ENCODE measurements at places on chromosomes 5 and 9.

DNA sequence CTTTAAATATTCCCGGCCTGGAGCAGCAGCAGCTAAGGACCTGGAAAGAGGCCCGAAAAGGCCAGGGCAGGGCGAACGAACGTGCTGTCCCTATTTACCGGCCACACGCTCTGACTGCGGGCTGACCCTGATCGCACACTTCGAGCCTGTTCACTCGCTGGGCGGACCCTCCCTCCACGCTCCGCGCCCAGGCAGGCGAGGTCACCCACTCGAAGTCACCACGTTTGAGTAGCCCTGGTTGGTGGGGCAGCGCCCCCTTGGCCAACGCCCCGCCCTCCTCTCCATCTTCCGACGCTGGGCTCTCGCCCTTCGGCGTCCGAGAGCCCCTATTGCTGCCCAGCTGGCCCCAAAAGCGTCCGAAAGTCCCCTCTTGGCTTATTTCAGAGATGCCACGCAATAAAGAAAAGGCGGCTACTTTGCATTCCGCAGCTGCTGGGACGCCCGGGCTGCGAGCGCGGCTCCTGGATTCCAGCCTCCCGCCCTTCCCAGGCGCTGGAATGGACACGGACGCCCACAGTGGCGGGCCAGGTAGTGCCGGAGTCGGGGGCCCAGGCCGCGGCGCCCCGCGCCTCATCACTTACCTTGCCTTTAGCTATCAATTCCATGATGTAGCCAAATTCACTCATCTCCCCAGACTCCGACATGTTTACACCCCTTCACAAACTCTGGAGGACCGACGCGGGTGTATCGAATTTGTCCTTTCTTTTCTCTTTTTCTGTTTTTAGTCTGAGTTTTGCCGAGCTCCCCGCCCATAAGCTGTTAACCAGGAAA lies 9.9 kb upstream of the TRIM36 start:
- DNase-seq, result no peak

DNA sequence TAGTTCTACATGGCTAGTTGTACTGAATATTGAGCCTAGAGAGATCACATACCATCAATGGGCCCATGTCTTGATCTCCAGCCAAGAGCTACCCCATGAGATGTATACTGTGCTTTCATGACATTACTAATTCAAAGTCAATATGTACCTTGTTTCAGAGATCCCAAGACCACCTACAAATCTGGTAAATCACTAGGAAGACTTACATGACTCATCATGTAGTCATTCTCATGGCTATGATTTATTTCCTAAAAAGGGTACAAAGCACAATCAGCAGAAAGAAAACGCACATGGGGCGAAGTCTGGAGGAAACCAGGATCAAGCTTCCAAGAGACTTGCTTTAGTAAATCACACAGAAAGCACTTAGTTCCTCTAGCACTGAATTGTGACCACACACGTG lies 103.0 kb downstream of the PCSK5 start:
- no peak for DNase-seq

- DNase-seq, result peak; percentile 3
Measured at GRCh38 chr5:135134691-135135381, 100.8 kb upstream of the PITX1 start.

GRCh38 chr5:98927242-98927988 lies 1.4 kb downstream of the CHD1 start:
- DNase-seq, result peak; percentile 71

DNA sequence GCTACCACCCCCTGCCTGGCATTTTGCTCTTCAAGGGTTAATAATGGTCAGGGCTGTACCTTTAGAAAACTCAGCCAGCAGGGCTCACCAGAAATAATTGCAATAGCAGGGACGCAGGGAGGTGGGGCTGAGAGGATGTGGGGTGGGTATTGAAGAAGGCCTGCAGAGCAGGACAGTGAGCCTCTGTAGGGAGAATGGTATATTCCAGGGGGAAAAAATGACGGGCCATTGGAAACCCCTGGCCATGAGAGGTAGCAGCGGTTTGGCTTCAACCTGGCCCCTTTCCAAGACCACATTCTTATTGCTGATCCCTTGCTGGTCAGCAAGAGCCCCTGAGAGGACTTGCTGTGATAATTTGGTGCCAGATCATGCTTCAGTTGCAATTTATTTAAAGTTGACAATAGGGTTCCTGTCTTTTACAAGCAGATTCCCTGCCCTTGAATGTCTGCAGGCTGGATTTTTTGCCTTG lies 36.7 kb upstream of the CTNNA1 start:
- DNase-seq, result no peak

GRCh38 chr5:68725905-68726683 lies 367.7 kb upstream of the SLC30A5 start:
- DNase-seq, result no peak

DNA sequence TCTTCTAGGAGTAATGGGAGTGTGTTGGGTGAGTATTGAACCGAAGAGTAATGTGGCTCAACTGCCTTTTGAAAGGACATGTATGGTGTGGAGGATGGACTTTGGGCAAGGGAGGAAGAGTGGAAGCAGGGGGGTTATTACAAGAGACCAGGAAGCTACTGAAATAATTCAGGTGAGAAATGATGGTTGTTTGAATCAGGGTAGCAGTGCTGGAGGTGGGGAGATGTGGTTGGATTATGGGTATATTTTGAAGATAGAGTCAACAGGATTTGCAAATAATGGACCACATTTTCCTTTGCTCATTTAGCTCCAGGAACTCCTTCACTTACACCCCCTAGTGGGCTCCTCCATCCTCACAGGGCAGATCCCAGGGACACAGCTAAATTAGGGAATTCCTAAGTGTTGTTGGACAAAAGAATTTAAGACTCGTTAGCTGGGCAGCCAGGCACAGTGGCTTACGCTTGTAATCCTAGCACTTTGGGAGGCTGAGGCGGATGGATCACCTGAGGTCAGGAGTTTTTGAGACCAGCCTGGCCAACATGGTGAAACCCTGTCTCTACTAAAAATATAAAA lies 1.2 kb upstream of the SLC4A9 start:
- no peak for DNase-seq

DNA sequence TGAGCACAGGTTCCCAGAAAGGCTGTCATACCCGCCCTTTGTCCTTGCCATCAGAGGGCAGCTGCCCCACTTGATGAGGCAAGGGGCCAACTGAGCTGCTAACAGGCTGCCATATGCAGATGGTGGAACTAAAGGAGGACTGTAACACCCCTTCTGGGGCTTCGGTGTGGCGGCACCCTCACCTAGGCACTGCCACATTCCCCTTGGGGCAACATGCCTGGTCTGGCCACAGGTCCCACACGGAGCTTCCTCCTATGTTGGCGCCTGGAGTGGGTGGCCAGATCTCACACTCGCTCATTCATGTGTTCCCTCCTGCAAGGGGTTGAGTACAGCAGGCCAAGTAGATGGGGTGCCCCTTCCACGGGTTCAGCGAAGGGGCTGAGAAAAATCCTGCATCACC lies 777.4 kb upstream of the CHD1 start:
- DNase-seq, result no peak

- no peak for DNase-seq
Measured at GRCh38 chr9:127189628-127190027, 67.2 kb upstream of the ANGPTL2 start.

- no peak for DNase-seq
Measured at GRCh38 chr9:87818308-87818707, 64.4 kb upstream of the SPATA31E1 start.

GRCh38 chr5:41636605-41637004 lies 126.2 kb upstream of the PLCXD3 start:
- DNase-seq, result no peak

DNA sequence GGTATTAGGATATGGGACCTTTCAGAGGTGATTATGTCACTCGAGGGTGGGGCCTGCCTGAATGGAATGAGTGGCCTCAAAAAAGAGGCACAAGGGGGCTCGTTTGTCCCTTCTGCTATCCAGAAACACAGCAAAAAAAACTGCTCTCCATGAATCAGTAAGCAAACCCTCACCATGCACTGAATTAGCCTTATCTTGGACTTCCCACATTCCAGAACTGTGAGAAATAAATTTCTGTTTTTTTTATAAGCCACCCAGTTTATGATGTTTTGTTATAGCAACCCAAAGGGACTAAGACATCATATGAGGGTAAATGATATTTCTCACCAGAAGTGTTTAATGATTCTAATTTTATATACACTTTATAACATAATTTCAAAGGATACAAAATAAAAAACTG lies 476.6 kb upstream of the EDIL3 start:
- DNase-seq, result no peak

DNA sequence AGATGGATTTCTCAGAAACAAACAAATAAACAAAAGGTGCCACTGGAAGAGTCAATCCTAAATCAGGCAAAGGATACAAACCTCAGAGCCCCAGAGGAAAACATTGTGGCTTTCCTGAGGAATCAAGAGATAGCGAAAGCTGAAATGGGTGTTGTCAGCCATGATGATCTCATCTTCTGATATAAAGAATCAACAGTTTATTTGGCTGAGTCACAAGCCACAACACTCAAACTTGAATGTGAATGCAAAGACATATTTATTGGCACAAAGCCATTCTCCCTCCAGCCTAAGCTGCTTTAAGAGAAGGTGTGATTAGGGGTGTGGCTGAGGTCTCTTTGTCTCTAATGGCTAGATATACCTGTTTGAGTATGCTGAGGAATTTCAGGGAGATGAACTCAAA lies 73.3 kb upstream of the NREP start:
- DNase-seq, result no peak

DNA sequence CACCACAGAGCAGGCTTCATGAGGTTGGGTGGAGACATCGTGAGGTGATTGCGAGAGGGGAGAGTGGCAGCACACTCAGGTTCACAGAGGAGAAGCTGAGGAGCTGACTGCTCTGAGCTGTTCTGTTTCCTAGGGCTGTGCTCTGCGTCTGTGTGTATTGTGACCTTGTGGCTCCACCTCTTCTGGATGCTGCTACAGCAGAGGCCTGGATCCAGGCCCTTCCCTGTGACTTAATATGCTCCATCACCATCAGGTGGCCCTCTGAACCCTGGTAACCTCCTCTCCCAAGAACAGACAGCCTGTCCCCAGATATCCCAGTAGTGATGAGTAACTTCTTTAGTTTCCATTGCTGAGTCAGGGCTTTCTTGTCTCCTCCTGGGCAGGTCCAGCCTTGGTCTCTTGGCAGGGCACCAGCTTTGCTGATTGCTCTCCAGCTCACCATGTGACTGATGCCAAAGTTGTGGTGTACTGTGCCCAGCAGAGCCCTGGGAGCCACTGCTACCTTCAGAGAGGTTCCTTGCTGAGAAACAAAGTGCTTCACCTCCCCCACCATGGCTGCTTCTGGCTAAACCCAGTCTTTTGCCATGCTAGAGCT lies 212.8 kb upstream of the CHD1 start:
- no peak for DNase-seq

GRCh38 chr9:20200581-20200980 lies 411.7 kb upstream of the SLC24A2 start:
- no peak for DNase-seq

GRCh38 chr5:96506376-96506775 lies 73.3 kb upstream of the PCSK1 start:
- DNase-seq, result no peak

Data from activated naive CD4-positive, alpha-beta T cell treated with anti-CD3 and anti-CD28 coated beads, Interleukin-2, amount 10 ng/mL, durations not matched to agents 7 days and 5 days (primary cell).